GOT3 (cell line): ENCODE measurements at places on chromosomes 5 and 9.

- no peak for DNase-seq
These were observed 99.0 kb downstream of the OLFM1 start for GRCh38 chr9:135186248-135187164.

DNA sequence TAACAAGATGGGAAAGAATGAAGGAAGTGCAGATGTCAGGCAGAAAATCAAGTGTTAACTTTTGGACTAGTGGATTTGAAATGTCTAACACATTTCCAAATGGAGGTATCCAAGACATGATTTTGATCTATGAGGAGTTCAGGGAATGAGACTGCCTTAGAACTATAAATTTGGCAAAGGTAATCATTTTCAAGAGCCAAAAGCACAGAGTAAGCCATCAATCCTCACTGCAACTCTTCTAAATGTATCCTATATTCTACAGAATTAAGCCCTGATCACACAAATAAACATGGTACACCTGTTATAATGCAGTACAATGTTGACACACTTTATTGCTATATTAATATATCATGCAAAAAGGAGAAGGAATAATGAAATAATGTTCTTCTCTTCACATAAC, 55.6 kb downstream of the SETX start:
- DNase-seq, result no peak

DNA sequence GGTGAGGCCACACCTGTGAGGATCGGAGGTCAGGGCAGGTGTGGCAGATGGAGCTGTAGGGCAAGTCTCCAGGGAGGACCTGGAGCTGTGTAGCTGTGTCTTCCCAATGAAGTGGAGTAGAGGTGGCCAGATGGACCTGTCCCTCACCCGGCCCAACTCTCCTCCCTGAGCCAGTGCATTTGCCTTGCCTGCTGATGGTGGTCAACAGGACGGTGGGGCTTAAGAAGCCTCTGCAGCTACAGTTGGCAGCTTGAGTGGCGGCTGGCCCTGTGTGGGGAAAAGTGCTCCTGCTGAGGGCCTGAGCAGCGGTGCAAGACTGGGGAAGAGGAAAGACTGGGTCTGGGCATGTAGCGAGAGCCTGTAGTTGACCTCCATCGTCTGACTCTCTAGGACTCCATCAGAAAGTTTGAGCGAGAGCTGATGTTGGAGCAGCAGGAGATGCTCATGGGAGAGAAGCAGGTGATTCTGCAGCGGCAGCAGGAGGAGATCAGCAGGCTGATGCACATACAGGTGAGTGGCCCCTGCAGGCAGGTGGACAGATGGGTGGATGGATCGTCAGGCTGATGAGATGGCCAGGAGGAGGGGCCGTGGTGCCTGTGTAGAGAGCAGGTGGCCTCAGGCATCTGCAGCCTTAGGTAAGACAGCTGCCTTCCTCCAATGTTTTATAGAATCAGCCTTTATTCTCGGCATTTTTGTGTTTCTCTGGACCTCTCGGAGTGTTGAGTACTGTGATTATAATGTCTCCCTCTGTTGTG, 24.9 kb downstream of the PITX1 start:
- no peak for DNase-seq

DNA sequence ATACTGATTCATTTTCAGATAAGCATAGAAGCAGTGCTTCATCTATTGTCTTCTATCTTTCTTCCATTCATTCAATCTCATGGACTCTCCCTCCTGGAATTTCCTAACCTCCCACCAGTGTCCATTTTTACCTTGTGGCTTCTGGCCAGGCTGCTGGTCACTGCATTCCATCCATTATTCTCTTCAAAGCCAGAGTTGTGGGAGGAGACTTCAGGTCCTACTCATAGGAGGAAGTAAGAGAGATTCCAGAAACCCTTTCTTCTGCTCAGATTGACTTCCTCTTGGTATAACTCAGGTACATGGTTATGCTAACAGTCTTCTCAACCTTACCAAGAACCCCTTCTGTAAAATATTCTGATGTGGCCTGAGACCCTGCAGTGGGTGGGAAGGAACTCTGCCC, 153.3 kb upstream of the SLC12A2 start:
- DNase-seq, result no peak

DNA sequence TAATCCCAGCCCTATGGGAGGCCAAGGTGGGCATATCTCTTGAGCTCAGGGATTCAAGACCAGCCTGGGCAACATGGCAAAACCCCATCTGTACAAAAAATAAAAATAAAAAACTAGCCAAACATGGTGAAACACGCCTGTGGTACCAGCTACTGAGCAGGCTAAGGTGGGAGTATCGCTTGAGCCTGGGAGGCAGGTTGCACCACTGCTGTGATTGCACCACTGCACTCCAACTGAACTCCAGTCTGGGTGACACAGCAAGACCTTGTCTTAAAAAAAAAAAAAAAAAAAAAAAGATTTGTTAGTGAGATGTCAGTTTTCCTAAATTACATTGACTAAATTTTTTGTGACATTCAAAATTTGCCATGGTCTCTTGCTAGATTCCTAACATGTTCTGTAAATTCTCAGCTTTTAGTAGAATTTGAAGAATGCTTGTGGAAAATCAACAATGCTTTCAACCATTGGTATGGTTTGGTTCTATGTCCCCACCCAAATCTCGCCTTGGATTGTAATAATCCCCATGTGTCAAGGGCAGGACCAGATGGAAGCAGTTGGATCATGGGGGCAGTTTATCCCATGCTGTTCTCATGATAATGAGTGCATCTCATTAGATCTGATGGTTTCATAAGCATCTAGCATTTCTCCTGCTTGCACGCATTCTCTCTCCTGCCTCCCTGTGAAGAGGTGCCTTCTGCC, 236.1 kb downstream of the ARRDC3 start:
- DNase-seq, result no peak

- no peak for DNase-seq
These were observed 7.1 kb upstream of the CNTRL start for GRCh38 chr9:121067640-121068039.

- no peak for DNase-seq
These were observed 564.0 kb upstream of the KLF4 start for GRCh38 chr9:108053555-108054061.

DNA sequence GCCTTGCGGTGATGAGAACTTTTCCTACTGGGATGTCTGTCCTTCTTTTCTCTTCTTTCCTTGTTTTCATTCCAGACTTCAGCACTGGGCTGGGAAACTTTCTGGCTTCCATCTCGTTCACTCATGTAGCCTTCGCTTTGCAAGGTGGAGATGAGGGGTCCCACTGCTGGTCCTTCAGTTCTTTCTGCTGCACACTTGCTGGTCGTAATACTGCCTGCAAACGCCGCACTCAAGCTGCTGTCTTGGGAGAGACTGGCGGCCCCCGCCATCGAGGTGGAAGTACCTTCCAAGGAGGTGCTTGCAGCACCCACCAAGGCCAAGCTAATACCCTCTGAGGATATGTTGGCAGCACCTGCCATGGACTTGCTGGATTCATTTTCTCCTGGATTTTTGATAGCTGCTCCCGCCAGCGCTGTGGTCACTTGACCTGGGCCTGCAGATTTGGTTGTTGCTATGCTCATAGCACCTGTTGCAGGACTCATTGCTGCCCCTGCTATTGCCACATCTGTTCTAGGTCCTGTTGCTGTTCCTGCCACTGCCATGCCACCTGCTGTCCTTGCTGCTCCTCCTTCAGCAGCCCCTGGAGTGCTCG, 3.0 kb downstream of the GARIN3 start:
- DNase-seq, result no peak

GRCh38 chr5:110054240-110054639, 364.5 kb downstream of the MAN2A1 start:
- no peak for DNase-seq

DNA sequence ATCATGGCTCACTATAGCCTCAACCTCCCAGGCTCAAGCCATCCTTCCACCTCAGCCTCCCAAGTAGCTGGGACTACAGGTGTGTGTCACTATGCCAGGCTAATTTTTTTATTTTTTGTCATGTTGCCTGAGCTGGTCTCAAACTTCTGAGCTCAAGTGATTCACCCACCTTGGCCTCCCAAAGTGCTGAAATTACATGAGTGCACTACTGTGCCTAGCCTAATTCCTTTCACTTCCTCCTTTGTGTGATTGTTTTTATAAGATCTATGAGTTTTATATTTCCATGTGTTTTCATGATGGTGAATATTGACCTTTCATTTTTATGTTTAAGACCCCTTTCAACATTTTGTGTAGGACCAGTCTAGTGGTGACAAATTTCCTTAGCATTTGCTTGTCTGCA, 55.2 kb upstream of the IL12B start:
- DNase-seq, result no peak

GRCh38 chr5:38590838-38591522, 34.5 kb upstream of the LIFR start:
- DNase-seq, result no peak

DNA sequence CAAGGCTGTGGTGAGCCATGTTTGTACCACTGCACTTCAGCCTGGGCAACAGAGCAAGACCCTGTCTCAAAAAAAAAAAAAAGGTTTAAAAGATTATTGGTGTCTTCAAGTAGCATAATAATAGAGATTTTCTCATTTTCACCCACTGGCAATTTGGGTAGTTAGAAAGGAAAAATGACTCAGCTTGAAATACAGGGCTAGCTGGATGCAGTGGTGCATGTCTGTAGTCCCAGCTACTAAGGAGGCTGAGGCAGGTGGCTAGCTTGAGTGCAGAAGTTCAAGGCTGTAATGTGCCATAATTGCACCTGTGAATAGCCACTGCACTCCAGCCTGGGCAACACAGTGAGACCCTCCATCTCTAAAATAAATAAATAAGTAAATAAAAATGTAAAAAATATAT, 111.1 kb downstream of the ARRDC3 start:
- no peak for DNase-seq

DNA sequence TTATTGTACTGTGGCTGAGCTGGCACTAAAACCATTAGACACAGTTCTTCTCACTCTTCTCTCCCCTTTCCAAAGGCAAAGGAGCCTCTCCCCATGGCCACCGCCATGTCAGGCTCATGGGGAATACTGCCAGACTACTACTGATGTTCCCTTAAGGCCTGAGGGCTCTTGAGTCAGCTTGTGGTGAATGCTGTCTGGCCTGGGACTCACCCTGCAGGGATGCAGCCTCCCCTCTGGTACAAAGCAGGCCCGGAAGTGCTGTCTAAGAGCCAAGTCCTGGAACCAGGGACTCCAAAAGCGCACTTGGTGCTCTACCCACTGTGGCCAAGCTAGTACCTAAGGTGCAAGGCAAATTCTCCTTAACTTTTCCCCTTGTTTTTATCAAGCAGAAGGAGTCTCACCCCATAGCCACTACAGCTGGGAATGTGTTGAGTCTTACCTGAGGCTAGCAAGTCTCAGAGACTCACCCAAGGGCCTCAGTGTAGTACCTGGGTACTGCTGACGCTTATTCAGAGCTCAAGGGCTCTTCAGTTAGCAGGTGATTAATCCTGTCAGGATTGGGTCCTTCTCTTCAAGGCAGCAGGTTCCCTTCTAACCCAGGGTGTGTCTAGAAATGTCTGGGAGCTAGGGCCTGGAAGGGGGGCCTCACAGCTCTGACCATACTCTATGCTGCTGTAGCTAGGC, 33.2 kb upstream of the C5orf46 start:
- DNase-seq, result no peak

- DNase-seq, result no peak
These were observed 410.8 kb upstream of the MEF2C start for GRCh38 chr5:89293810-89294209.

DNA sequence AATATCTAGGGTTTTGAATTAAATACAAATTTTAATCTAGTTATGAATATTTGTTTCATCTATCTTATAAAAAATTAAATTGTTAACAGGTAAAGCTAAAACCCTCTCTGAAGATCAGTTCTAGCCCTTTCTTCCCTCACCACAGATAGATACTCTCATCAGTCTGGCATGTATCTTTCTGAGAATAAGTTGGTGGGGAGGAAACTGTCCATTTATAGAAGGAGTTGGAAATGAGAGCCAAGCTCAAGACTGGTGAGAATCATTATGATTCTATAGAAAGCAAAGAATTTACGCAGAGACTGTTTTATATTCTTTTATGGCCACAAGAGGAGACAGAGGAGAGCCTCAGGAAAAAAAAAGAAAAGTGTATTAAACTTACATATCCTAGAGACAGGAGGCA, 59.0 kb downstream of the STARD4 start:
- no peak for DNase-seq

DNA sequence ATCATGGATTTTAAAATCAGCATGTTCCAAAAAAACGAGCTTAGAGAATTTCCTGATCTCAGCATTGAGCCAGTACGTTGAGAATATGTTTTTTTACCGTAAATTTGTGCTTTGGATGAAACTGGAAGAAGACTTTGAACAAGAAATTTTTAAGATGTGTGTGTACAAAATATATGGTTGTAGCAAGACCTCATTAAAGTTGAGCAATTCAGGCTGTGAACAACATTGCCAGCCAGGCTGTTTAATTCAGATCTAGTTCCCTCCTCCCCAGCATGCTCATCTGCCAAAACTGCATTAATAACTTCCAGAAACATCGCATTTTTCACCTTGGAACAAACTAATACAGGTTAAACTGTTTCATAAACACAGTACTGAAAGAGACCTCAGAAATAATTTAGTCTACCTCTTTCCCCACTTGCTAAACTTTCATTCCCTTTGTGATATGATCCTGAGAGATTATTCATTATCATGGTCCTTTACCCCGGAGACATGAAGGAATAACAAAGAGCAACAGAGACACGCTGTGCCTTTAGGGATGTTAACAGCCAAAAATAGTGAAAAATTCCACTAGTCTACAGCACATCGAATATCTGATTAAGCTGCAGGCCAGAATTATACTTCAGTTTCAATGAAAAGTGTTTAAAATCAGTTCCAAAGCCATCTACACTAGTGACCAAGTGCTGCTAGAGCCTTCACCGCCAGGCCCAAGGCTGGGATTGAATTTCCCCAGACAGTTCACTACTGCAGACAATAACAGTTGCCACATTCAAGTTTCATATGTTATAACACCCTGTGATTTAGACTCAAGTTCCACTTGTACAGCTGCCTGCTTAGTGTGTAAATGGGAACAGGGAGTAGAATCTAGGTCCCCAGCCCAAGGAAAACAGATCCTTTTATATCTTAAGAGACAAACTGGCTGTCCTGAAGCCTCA, 89.6 kb downstream of the EFNA5 start:
- DNase-seq, result no peak
